Coronary artery (tissue), 2 donors: ENCODE measurements at places on chromosomes 2 and 18.

DNA sequence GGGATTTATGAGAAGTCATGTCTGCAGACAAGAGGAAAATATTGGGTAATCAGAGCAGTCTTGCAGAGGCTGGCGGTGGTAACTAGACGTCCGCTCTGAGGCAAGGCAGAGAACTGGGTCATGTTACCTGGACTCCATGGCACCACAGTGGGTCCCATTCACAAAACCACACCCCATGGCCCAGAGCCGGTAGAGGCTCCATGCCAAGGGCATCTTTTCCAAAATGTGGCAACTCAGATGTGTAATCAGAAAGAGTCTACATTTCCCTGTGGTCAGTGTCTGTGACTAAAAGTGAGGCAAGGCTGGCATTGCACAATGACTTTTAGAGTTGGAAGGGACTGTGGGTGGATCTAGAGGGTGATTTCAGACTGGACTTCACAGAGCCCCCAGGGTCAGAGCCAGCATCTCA is 113.1 kb downstream of the MREG start:
- DNase-seq, result no peak

GRCh38 chr2:27303093-27304025 is 4.9 kb downstream of the UCN start:
- no peak for DNase-seq

- no peak for DNase-seq
Observed at GRCh38 chr2:14081521-14081920, 551.0 kb upstream of the LRATD1 start.

DNA sequence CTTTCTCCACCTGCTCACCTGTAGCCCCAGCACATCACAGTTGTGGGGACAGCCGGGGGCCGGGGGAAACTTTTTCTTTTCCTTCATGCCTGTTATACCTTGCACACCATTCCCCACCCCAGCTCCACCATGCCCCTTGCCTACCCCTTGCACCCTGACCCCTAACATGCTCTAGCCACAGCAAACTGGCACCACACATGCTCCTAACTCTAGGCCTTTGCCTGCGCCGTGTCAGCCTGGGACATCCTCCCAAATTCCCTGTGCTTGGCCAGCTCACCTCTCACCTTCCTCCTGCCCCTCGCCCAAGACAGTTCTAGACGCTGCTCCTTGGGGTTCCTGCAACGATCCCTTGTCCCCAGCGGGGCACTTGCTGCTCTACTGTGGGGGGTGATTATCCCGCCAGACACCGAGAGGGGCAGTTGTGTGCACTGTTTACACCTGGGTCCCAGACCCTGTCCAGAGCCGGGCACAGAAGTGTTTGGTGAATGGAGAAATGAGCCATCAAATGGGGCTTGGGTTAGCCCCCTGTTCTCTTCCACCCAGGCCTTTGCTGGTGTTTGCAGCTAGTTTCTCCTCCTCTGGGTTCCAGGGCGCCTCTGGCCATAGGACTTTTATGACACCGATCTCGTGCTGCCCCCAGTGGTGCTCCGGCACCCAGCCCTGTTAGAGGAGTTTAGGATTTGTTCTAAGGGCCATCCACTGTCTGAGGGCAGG is 129.8 kb downstream of the CTIF start:
- DNase-seq, result no peak

DNA sequence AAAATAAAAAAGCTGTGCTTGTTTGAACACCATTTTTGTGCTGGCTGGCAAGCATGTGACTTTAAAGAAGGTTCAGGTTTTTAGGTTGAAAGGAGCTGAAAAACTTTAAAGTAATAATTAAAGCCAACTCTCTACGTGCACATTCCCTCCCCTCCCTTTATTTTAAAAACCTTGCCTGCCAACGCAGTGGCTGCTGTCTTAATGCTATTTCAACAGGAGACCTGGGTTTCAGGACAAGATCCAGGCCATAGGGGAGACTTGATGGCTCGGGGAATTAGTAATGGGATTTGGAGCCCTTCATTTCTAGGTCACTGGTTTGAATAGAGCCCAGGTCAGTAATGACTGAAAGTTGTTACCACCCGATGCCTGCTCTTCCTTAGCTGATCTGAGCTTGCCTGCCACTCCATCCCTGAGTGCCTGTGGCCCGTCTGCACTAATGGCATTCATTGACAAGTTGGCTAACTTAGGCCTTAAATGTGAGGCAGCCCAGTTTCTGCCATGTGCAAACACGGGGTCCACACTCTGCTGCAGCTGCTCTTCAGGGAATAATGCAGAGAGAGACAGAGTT is 1233.2 kb upstream of the ZEB2 start:
- DNase-seq, result no peak

- DNase-seq, result no peak
Observed at GRCh38 chr2:163133602-163134001, 295.0 kb upstream of the KCNH7 start.

GRCh38 chr2:189698020-189698887 is 23.8 kb downstream of the ANKAR start:
- DNase-seq, result no peak

- no peak for DNase-seq
Observed at GRCh38 chr2:191049728-191050639, 36.0 kb upstream of the STAT1 start.

- no peak for DNase-seq
Observed at GRCh38 chr2:160491911-160492371, 1.7 kb downstream of the RBMS1 start.

GRCh38 chr2:150526006-150526405 is 38.5 kb upstream of the RND3 start:
- no peak for DNase-seq

GRCh38 chr2:99101697-99102096 is 39.8 kb upstream of the C2orf15 start:
- DNase-seq, result no peak

DNA sequence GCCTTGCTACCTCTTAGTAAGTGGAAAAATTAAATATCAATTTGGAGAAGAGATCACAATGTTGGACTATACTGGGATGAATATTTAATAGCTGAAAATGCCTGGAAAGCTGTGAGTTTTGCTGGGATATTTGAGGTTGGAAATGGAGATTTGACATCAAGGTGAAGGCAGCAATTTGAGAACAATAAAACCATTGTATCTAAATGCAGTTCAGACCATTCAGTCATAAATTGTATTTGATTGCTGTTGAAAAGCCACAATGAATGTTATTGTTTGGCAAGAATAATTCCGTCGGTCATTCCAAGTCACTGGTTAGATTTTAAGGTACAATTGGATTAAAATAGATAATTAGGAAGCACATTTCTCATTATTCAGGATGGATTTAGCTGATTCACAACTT is 325.6 kb downstream of the HRH4 start:
- DNase-seq, result no peak

- no peak for DNase-seq
Observed at GRCh38 chr2:62787386-62787785, 81.9 kb downstream of the EHBP1 start.

GRCh38 chr18:59707306-59707705 is 10.1 kb upstream of the CCBE1 start:
- no peak for DNase-seq

GRCh38 chr18:55465313-55465712 is 122.7 kb downstream of the TCF4 start:
- no peak for DNase-seq

GRCh38 chr2:106582148-106583143 is 95.3 kb downstream of the CD8B2 start:
- DNase-seq, result no peak

DNA sequence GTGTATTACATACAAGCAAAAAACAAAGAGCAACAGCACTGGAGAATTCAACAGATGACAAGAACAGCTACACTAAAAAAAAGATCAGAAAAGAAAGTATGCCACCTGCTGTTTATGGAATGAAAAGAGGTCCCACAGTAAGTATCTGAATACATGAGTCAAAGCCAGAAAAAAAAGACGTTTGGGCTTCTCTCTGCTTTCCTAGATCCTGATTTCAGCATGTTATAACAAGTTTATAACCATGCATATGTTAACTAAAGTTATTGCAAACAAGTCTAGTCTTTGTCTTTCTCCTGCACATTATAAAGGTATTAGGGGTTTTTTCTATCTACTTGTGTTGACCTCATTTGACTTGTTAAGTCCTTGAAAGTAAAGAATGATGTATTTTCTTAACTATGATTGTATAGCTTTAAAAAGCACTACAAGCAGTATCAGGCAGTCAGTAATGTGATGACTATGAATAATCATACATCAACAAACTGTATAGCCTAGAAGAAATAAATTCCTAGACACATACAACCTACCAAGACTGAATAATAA is 108.5 kb upstream of the COL5A2 start:
- no peak for DNase-seq

DNA sequence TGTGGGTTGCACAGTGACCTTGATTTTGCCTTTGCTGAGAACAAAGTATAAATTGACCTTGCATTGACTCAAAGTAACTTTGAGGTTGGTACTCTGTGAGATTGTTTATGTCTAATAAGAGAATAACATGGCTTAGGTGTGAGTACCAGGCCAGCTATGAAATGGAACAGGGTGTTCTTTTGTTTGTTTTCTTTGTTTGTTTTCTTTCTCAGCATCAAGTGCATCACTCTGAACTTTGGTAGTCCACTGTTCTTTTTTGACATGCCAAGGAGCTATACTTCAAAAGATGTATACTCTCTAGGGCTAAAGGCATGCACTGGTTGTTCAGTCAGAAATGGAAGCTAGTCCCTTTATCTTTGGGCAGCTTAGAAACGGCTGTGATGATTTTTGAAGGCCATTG is 5.1 kb downstream of the ABCB11 start:
- DNase-seq, result no peak

DNA sequence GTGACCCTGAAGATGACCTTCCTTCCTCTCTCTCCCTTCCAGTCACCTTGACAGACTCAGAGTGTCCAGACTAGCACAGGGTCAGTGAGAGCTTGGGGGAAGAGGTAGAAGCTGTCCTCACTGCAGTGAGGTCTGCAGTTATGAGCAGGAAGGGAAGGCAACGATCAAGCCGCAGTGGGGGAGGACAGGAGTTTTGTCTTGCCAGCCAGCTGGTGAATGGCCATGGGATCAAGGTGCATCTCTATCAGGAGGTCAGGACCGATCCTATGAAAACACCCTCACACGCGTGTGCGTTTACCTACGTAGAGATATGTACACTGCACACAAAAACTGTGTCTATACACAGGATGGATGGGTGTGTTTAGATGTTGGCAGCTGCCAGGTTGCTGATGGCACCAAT is 83.2 kb downstream of the THNSL2 start:
- DNase-seq, result no peak

DNA sequence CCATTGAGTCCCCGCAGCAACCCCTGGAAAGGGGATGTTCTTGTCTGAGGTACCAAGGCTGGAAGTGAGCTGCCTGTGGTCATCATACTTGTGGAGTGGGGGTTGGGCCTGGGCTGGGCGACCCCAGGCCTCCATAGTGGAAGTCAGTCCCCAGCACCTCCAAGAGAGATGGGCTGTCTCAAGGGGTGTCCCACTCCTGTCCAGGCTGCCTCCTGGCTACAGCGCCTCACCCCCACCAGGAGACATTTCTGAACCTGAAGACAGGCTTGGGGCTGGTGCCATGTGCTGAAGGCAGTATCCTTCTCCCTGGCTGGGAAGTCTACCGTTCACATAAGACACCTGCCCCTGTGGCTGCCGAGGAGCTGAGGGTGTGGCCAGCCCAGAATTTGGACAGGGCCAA is 28.9 kb downstream of the INHBB start:
- DNase-seq, result no peak

- no peak for DNase-seq
Observed at GRCh38 chr18:7726522-7726921, 159.4 kb downstream of the PTPRM start.

GRCh38 chr2:68236876-68237275 is 15.5 kb downstream of the PPP3R1 start:
- DNase-seq, result no peak

DNA sequence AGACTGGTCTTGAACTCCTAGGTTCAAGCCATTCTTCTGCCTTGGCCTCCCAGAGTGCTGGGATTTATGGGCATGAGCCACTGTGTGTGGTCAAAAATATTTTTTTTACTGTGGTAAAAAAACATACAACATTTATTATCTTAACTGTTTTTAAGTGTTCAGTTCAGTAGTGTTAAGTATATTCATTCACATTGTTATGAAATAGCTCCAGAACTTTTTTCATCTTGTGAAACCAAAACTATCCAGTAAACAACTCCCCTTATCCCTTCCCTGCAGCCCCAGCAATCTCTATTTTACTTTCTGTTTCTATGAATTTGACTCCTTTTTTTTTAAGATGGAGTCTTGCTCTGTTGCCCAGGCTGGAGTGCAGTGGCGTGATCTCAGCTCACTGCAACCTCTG is 9.3 kb downstream of the RMC1 start:
- no peak for DNase-seq

- no peak for DNase-seq
Observed at GRCh38 chr2:40625849-40626248, 174.0 kb upstream of the SLC8A1 start.

- no peak for DNase-seq
Observed at GRCh38 chr18:13800505-13801259, 23.3 kb upstream of the MC5R start.

- no peak for DNase-seq
Observed at GRCh38 chr2:114219456-114219855, 223.0 kb upstream of the DPP10 start.

DNA sequence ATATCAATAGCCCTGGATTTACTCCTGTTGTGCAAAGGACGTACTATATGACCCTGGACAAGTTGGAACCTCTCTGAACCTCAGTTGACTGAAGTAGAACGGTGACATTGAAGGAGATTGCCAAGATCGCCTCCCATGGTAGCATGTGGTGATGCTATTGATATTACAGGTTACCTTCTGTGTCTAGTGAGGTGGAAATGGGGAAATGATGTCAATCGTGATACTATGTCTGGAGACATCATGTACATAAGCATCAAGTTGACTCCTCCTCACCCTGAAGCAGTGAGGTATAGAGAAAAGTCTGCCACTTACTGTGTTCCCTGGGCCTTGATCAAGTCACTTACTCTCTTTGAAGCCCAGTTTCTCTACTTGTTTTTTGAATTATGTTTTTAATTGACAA is 93.9 kb downstream of the KLF7 start:
- DNase-seq, result no peak

DNA sequence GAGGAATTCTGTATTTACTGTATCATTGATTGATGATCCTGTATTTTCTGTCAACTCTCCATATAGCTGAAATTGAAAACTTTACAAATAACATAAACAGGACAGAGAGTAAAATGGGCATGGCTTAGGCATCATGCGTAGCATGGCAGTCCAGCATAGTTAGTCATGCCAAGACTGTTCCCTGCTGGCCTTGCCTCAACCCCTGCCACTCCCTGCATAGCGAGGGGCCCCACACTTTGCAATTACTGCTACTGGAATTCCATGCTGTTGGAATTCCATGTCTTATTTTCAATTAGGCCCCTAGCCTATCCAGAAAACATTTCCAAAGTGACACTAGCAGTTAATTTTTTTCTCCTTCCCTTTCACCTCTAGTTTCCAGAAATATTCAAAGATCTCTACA is 15.1 kb upstream of the SOX11 start:
- DNase-seq, result no peak
